ENCODE measurements at places on chromosomes 4 and X.

DNA sequence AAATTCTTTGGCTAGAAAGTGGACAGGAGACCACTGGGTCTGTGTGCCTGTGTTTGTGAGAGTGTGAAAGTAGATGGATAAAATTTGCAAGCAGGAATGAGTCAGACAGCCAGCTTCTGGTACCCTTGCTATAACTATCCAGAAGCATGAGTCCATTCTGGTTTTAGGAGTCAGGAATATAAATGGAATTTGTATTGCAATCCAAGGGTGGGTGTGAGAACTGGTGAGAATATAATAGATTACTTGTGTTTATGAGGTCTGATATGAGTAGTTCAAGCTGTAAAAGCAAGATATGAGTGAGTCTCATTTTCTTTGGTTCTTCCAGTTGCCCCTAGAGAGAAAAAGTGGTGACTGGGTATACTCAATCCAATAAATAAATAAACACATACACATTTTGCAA lies 212.7 kb upstream of the TAPT1 start:
- no peak for DNase-seq

GRCh38 chr4:157052429-157053040 lies 23.4 kb upstream of the GLRB start:
- DNase-seq: no peak

DNA sequence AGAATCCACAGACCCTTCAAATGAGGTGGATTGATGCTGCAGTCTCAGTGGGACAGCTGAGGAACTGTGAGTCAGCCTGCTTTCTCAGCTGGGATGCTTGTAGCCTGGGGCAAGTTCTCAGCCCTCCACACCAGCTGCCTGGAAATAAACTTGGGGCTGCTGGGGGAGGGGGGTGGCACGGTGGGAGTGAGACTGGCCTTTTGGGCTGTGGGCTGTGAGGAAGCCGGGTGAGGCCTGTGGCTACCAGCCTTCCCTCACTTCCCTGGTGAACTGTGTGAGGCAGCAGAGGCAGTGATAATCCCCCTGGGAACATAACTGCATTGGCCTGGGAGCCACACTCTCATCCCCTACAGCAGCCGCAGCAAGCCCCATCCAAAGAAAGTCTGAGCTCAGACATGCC lies 114.5 kb upstream of the GUCY1A1 start:
- DNase-seq: no peak

GRCh38 chr4:19999276-19999675 lies 252.4 kb upstream of the SLIT2 start:
- DNase-seq: peak; percentile 57

DNA sequence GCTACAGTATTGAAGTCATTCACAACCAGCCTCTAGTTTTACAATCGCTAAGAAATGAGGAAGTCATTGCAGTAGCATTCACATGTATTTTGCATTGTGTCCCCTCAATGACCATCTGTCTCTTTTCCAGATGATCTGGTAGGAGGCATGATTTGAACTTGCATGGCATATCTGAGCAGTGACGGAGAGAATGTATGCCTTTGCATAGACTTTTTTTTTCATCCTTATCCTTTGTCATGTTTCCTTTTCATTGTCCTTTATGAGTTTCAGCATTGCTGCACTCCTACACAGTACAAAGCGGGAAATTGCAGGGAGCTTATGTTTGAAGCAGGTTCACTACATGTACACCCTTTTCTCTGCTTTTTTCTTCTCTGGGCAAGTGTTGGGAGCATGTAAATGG lies 516.4 kb upstream of the GRIA3 start:
- DNase-seq: no peak

DNA sequence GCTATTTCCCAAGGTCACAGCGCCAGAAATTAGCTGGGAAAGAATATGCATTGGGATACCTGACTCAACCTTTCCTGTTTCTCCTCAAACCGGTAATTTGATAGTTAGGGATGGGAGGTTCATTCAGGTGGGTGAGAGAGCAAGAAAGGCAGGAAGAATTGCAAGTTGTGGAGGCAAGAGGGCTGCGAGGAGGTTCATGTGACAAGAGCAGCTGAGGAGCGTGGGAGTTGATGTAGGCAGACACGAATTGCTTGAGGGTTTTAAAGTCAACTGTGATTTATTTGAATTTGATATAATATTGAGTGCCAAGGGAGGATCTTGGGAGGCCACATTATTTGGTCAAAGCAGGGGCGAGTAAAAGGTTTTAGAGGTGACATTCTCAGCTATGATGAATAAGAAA lies 329.0 kb downstream of the STIM2 start:
- DNase-seq: no peak

DNA sequence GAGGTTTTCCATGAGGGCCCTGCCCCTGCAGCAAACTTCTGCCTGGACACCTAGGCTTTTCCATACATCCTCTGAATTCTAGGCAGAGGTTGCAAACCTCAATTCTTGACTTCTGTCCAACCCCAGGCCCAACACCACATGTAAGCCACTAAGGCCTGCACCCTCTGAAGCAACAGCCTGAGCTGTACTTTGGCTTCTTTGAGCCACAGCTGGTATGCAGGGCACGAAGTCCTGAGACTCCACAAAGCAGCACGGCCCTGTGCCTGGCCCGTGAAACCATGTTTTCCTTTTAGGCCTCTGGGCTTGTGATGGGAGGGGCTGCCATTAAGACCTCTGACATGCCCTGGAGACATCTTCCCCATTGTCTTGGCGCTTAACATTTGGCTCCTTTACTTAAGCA lies 728.4 kb upstream of the FTHL17 start:
- no peak for DNase-seq

DNA sequence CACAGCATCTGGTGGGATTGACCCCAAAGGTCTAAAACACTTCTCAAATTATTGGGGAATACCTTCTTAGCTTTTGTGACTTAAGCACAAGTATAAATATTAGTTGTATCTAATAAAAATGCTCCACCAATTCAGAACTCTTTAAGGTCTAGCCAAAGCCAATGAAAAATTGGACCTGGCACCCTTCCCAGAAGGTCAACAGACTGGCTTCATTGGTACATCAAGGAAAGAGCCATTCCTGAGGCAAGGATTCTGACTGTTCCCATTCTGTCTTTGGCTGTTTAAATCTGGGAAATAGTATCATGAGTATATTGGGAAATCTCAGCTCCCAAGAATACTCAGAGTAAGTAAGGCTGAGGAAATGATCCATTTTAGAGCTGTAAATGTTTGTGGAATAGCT lies 153.0 kb upstream of the TRPC5 start:
- no peak for DNase-seq

DNA sequence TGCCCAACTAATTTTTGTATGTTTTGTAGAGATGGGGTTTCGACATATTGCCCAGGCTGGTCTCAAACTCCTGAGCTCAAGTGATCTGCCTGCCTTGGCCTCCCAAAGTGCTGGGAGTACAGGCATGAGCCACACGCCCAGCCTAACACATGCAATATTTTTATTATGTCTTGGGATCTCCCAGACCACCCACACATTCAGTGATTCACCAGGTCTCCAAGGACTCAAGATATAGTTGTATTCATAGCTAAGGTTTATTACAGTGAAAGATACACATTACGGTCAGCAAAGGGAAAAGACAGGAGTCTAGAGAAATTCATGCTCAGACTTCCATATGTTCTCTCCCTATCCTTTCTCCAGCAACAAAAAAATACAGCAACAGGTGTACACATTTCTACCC lies 25.5 kb upstream of the FAM120C start:
- no peak for DNase-seq

- peak; percentile 18 for DNase-seq
These were observed 24.1 kb downstream of the ZCCHC12 start for GRCh38 chrX:118847676-118848075.

- no peak for DNase-seq
These were observed 104.9 kb downstream of the PCDH18 start for GRCh38 chr4:137427411-137427810.

- DNase-seq: no peak
These were observed 29.4 kb upstream of the KLHL2 start for GRCh38 chr4:165177725-165178666.

DNA sequence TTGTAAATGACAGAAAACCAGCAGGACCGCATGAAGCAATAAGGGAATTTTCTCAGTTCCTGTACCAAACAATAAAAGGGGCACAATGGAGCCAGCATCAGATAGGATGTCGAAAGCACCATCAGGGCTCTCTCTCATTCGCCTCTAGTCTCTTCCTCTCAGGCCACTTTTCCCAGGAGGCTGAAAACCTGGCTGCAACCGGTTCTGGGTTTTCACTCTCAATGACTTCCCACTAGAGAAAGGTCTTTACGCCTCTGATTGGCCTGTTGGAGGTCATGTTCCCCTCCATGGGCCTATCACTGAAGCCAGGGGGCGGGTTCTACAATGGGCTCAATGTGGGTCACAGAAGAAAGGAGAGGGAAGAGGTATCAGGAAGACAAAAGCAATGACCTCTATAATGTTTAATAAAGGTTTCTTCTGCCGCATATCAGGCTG lies 29.3 kb downstream of the ZNF827 start:
- DNase-seq: no peak

- no peak for DNase-seq
These were observed 1754.3 kb upstream of the AGA start for GRCh38 chr4:179196511-179196910.

GRCh38 chrX:115588179-115588578 lies 27.2 kb downstream of the PLS3 start:
- DNase-seq: no peak

GRCh38 chr4:108959491-108959890 lies 196.6 kb upstream of the ETNPPL start:
- no peak for DNase-seq

DNA sequence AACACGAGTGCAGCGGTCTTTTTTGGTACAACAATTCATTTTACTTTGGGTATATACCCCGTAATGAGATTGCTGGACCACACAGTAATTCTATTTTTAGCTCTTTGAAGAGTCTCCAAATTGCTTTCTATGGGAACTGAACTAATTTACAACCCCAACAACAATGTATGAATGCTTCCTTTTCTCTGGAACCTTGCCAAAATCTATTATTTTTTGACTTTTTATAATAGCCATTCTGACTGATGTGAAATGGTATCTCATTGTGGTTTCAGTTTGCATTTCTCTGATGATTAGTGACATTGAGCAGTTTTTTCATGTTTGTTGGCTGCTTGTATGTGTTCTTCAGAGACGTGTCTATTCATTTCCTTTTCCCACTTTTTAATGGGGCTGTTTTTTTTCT lies 240.8 kb downstream of the STK32B start:
- DNase-seq: no peak

DNA sequence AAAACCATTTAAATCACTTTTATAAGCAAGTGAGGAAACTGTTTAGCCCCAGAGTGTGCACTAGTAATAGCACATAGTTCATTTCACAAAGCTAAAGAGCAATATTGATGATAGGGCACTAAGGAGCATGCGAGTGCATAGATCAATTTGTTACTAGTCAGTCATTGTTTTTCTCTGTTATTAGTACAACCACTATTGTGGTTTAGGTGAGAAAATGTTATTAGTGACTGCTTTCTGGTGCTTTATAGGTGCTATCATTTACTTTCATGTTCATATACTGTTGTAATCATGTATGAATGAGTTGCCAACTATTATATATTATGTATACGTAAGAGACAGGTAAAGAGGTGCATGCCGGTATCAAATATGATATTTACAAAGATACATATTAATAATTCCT lies 113.8 kb downstream of the CCSER1 start:
- no peak for DNase-seq

DNA sequence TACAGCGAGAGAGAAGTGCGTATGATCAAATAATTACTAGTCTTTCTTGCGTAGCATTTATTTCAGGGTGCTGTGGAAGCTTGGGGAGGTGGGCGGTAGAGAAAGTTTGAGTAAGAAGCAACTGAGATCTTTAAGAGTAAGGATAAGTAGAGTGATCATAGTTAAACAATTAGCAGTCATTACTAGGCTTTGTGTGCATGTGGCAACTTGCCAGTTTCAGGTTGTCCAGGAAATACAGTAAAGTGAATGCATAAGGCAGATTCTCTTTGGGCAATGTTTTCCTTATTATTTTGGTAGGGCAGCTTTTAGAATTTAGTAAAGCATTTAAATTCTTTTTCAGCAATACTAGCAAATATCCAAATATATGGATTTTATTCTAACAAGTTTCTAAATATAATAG lies 57.0 kb downstream of the HPGDS start:
- no peak for DNase-seq

DNA sequence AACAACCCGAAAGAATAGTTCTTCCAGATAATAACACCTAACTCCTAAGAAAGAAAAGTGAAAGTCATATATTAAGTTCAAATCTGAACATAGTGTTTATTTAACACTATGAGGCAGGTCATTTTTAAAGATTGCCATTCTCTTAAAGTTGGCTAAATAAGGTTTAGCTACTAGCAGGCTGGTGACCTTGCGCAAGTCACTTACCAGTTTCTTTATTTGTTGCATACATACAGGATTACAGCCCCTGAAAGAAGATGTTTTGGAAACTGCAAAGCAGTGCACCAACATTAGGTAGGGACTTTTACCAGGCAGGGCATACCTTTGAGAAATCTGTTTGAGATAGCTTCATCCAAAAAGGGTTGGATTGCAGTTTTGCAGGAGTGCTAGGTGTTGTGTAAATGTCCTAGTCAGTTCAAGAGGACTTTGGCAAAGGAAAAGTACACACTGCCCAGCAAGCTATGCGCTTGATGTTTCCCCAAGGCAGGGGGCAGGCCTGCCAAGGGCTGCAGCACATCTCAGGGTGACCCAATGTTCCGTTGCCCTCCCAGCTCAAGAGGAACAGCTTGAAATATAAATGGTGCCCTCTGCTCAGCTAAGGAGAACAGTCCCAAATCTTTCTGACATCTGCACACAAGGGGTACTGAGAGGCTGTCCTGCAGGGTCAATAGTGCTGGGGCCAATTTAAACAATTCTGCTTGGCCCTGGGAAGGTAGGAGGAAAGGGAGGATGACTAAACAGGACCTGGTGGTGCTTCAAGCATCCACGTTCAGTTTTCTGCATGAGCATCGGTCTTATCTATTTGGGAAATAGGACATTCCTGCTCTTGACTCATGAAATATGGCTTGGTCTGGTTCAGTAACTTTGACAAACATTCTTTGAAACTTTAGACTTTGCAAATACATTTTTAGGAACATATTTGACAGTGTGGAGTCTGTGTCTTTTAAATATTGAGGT lies 130.8 kb downstream of the COL4A6 start:
- DNase-seq: no peak

DNA sequence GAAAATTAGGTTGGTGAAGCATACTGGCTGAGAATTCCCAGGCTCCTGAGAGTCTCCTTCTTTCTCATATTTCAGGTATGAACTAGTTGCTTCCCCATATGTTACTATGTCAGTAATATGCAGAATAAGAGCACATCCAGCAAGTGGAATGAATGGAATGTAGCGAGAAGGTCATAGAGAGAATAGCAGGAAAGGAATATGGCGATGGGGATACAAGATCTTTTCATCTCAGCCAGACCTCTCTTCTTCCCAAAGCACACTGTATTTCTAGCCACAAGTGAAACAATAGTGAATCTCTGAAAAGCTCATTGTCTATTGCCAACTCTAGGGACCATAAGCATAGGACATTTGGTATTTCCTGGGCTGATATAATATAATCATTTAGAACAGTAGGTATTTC lies 54.6 kb upstream of the MMAA start:
- DNase-seq: peak; percentile 1

- DNase-seq: no peak
These were observed 19.2 kb downstream of the CC2D2A start for GRCh38 chr4:15488658-15489470.
